ENCODE measurements at places on chromosomes 6 and 20. TPM values are rescaled to one million over a fixed set of nuclear protein-coding genes. Genes with fewer than 3 reads are reported as not detected.

DNA sequence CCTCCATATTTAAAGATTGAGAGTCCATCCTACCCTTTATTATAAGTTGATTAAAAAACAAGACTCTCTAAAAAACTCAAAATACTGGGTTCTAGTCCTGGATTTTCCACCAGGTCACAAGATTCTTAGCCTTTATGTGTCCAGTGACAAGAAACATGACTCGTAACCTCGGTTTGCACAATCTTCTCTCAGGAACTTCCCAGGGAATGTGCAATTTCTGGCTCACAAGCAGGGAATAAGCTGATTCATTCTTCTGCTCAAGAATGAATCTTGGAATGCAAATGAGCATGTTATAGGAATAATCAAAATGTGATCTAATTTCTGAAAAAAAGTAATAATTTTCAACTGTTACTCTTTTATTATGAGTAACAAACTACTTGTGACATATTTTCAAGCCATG lies 45.1 kb downstream of the OGFRL1 start:
- peak; percentile 93 for DNase-seq

- no peak for DNase-seq
Observed at GRCh38 chr6:119865466-119866350, 516.1 kb upstream of the MAN1A1 start.

GRCh38 chr6:117681162-117681741 lies 6.0 kb downstream of the NUS1 start:
- no peak for DNase-seq

- DNase-seq = no peak
Observed at GRCh38 chr6:50443144-50443543, 270.2 kb upstream of the TFAP2D start.

FLRT3 gene
- total RNA-seq = 2.6 TPM
